Caudate nucleus (tissue), 63 donors: ENCODE measurements at places on chromosomes 13 and 19.

- DNase-seq: no peak
Observed at GRCh38 chr13:73177017-73177416, 118.2 kb downstream of the KLF5 start.

- DNase-seq: no peak
Observed at GRCh38 chr19:13610039-13610691, 103.9 kb upstream of the CACNA1A start.

DNA sequence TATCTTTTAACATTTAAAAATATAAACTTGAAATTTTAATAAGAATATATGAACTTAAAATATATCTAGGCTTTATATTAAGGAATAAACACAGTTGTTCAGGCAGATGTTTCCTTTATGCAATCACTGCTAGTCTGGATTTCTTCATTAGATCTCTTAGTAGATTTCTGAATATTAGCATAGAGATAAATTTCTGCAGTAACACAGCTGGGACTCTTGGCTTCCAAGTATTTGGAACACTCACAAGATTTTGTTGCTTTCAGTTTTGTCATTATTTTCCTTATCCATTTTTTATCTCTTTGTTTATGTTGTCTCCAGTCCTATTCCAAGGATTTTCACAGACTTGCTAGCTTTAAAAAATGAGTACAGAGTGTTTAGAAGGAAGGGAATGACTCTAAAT lies 857.1 kb downstream of the GPC5 start:
- DNase-seq: no peak

DNA sequence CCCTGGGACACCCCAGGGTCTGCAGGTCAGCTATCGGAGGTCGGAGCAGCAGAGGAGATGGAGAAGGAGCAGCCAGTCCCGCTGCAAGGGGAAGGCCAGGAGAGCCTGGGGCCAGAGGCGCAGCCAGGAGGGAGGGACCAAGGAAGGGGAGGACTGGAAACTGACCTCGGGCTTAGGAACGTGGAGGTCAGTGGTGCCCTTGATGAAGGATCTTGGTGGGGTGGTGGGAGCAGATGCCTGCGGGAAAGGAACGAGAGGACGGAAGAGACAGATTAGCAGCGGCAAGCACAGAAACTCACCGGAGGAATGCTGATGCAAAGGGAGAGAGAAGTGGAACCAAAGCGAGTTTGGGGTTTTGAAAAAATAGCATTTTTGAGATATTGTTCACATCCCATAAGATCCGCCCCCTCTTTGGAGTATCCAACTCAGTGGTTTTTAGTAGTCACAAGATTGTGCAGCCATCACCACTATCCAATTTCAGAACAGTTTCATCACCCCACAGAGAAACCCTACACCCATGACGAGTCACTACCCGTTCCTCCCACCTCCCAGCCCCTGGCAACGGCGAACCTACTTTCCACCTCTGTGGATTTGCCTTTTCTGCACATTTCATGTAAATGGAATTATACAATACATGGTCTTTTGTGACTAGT lies 22.1 kb downstream of the PLEKHF1 start:
- no peak for DNase-seq

- DNase-seq: no peak
Observed at GRCh38 chr19:46951171-46951986, 68.3 kb upstream of the NPAS1 start.

GRCh38 chr13:41203810-41204209 lies 9.4 kb upstream of the KBTBD7 start:
- DNase-seq: no peak

DNA sequence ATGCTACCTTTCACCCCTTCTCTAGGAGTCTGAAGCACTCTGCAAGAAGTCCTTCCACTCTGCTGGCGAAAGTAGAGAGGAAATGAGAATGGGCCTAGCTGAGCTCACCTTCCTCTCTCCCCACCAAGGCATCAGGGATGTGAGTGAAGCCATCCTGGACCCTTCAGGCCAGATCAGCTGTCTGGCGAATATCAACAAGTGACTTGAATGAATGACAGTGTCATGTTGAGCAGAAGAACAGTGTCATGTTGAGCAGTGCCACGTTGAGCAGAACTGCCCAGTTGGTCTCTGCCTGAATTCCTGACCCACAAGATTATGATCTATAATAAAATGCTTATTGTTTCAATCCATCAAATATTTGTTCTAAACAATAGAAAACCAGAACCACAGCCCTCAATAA lies 166.2 kb upstream of the RFC3 start:
- no peak for DNase-seq

- DNase-seq: no peak
Observed at GRCh38 chr13:102845289-102845629, 573 bp upstream of the ERCC5 start.

DNA sequence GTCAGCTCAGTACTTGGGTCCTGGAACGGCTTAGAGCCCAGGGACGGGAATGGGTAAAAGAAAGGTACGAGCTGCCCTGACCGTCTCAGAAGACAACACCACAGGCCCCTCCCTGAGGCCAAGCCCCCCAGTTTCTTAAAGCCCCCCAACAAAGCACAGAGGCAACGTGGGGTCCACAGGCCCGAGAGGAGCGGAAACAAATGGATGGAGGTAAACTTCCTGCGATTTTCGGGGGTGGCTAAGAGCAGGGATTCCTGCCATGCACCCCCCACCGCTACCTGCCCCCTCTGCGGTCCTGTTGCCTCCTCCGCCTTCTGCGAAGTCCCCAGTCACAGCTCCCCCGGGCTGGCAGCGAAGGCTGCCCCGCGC lies 48.2 kb downstream of the PTPRS start:
- no peak for DNase-seq

GRCh38 chr13:50386541-50387050 lies 371.4 kb downstream of the KCNRG start:
- DNase-seq: no peak

DNA sequence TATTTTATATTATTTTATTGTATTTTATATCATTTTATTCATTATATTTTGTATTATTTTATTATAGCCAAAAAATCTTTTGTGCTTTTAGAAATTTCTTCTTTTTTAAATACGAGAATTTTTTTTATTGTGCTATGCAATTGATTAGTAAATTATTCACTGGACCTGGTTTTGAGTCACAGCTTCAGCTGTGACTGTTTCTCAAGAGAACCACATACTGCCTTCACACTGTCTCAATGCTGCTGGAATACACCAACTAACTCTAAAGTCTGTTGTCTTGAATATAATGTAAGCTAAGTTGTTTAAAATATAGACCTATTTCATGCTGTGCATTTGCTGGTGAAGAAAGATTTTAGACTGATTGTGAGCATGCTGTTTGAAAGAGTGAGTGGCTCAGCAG lies 423.6 kb downstream of the NDFIP2 start:
- DNase-seq: no peak

DNA sequence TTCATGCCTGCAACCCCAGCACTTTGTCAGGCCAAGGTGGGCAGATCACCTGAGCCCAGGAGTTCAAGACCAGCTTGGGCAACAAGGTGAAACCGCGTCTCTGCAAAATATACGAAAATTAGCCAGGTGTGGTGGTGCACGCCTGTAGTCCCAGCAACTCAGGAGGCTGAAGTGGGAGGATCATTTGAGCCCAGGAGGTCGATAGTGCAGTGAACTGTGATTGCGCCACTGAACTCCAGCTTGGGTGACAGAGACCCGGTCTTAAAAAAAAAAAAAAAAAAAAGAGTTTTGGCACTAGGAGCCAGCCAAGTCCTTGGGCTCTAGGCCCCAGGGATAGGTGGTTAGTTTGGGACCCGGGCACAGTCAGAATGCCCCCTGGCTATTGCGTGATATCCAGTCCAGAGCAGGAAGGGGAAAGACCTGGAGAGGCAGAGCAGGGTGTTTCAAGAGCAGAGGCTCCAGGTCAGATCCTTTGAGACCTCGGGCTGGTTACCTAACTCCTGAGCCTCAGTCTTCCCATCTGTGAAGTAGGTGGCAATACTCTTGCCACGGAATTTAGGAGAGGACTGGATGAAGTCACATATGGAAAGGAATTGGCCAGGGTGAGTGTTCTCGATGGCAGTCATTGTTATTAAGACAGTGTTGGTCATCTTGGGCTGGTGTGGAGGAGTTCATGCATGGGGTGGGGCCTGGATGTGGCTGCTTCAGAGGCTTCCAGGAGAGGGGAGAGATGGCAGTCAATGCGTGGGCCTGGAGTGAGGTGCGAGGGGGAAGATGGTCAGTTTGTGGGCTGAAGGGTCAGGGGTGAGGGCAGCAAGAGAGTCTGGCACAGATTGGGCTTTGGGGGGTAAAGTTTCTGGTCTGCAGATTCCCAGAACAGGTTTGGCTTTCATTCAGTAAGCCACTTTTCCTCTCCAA lies 2.8 kb downstream of the PPP1R37 start:
- no peak for DNase-seq

- no peak for DNase-seq
Observed at GRCh38 chr19:4844348-4845179, 13.1 kb upstream of the TICAM1 start.

DNA sequence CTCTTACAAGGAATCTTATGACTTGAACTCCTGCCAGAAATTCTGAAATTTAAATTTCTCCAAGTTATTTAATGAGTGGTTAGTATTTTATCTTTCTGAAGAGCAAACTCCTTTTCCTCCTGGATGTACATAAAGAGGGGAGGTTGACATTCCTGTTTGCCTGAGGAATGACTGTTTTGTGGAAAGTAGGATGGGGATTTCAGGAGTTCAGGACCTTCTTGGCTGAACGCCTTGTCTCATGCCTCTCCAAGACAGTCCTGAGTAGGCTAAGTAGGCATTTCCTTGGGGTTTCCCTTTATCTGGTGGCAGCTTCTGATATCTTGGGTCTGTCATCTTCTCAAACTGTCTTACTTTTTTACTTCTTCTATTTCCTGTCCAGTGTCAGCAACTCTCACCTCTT lies 356.6 kb downstream of the TDRD3 start:
- DNase-seq: no peak

DNA sequence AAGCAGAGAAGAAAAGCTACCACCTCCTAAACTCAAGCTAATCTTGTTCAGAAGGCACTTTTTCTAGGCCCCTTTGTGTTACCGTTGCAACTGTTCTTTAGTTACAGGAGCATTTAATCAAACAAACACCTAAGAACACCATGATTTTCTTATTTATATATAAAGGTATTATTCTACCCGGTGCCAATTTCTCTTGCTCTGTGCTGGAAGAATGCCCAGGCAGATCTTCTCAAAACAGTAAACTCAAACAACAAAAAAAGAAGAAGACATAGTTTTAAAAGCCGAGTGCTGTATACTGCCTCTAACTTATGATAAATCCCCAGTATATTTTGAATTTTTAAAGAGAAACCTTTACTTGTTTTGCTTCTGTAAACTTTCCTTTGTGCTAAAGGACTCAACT lies 20.4 kb downstream of the SLC7A1 start:
- no peak for DNase-seq

DNA sequence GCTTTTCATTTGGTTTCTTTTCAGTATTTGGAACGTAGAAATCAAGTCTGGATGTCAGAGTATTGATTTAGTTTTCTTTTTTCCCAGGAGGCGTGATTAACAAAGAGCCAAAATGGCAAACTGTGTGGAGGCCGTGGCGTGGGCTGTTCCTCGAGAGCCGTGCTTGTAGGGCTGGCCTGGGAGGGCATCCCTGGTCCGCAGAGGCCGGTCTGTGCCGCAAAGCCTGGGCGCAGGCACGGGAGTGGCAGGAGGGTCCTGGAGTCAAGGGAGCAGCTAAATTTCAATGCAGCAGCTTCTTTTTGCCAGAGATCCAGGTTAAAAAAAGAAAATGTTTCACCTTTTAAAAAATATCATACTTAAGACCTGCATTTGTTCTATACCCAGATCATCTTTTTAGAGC lies 13.1 kb upstream of the MCF2L start:
- no peak for DNase-seq

GRCh38 chr19:33486407-33486806 lies 35.2 kb downstream of the PEPD start:
- DNase-seq: no peak

GRCh38 chr13:36352350-36352749 lies 6.2 kb upstream of the SPART start:
- DNase-seq: no peak
